ENCODE measurements at places on chromosomes 3 and 15.

- DNase-seq, result no peak
Observed at GRCh38 chr15:94258246-94258645, 26.9 kb downstream of the MCTP2 start.

DNA sequence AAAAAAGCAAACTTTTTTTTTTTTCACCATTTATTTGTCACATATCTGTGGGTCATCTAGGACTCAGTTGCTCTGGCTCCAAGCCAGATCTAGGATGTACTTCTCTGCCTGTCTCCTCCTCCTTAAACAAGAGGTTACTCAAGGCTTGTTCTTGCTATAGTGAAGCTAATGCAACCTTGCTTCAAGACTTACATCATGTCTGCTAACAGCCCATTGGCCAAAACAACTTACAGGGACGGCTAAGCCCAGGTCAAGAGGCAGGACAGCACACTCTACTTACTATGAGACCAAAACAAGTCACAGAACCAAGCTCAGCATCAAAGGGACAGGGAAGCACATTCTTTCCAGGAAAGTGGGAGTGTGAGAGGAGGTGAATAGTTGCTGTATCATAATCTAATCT lies 123.8 kb upstream of the BNIP2 start:
- no peak for DNase-seq

DNA sequence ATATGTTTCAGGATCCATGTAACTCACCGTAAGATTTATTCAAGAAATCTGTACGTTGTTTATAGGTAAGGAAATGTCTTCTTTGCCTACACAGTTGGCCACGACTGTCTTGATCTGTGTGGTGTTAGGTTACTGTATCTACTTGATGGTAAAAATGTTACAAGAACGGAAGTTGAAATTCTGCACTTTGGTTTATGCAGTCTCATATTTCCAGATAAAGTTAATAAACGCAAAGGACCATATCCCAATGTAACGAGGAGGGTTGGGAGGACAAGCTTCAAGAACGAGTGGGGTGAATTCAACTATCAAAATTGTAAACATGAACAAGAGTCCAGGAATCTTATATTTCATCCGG lies 1.0 kb downstream of the USF3 start:
- no peak for DNase-seq

DNA sequence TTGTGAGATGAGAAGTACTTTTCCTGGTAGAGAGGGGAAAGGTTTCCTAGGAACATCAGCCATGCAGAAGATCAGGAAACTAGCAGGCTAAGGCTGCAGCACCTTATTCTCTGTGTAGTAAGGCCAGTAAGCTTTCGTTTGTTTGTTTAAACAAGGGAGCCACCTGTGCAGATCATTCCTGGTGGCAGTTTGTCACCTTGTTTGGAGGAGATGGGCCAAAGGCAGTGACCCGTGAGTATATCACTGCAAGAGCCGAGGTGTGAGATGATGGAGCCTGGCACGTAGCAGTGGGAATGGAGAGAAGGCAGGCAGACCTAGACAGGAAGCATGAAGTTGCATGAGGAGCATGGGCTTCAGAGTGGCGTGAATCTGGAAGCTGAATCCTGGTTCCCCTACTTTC lies 19.6 kb downstream of the ATG7 start:
- DNase-seq, result no peak

DNA sequence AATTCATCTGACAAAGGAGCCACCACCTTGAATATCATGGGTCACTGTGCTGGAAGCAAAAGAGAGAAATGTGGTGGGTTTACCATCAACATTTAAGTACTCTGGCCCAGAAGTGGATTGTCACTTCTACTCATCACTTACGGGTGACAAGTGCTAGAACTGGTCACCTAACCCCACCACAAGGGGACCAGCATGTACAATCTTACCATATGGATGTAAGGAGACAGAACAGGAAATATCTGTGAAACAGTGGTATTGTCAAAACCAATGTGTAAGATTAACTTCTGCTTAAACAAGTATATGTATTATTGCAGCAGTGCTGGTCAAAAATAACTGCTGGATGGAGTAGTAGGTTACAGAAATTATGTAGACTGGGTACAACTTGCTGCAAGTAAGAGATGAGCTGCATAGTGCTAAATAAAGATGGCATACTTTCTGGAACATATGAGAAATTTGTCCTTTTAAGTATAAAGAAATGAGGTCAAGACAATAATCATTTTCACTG lies 171.8 kb downstream of the POTEB3 start:
- DNase-seq, result no peak

GRCh38 chr3:50637011-50637410 lies 20.1 kb downstream of the MAPKAPK3 start:
- no peak for DNase-seq

DNA sequence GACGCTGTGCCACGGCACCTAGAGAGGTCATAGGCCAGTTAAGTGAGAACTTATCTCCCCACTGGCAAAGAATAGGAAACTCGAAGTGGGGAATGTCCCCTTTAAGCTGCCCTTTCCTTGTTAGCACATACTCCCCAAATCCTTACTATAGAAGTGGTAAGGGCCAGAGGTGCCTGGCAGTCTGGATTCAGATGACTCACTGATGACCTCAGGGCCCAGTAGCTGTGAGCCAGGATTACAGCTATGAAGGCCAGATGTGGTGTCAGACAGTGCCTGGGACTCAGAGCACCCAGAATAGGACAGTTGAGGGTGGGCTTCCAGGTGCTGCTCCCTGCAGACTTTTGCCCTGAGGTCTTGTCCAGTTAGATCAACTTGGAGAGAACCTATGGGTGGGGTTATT lies 37.7 kb downstream of the PDIA5 start:
- DNase-seq, result no peak

- no peak for DNase-seq
Observed at GRCh38 chr15:69869291-69869690, 228.4 kb downstream of the TLE3 start.

- no peak for DNase-seq
Observed at GRCh38 chr3:10188804-10189556, 24.3 kb downstream of the IRAK2 start.

DNA sequence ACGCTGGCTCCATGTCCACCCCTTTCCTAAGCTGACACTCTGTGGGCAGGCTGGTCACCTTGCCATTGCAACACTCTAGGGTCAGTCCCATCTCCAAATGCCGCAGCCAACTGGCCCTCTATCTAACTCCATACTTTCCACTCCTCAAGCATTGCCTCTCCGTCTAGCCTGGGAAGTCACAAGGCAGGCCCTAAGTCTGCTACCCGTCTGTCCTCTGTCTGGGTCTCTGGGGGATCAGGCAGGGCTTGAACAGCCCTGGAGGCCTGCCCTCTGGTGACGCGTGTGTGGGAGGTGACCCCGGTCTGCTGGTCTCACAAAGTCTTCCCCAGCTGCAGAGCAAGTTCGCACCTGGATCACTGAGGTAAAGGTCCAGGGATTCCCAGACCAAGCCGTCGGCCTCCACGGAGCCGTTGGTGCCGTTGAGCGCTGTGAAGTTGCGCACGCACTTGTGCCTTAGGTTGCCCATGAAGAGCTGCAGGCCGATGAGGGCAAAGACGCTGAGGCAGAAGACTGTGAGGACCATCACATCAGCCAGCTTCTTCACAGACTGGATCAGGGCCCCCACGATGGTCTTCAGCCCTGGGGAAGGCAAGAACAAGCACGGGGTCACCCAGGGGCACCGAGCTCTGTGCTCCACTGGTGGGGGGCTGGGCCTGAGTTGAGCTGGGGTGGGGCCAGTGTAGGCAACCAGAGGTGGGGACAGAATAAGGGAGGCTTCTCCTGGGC lies 39.9 kb downstream of the SCN5A start:
- DNase-seq, result no peak

- no peak for DNase-seq
Observed at GRCh38 chr3:11558918-11559815, 84.5 kb downstream of the VGLL4 start.

DNA sequence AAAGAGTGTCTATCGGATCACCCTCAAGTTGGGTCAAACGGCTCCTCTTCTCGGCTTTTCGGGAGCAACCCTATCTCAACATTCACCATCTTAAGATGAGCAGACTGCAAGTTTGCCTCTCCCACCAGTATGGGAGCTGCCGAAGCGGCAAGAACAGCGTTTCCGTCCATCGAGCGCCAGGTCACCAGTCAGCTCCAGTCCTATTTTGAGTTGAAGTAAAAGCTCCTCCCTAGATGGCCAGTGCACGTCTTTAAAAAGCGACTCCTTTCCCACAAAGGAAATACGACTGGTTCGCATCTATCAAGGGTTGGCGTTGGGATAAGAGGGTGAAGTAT lies 369 bp upstream of the U2SURP start:
- DNase-seq, result no peak

DNA sequence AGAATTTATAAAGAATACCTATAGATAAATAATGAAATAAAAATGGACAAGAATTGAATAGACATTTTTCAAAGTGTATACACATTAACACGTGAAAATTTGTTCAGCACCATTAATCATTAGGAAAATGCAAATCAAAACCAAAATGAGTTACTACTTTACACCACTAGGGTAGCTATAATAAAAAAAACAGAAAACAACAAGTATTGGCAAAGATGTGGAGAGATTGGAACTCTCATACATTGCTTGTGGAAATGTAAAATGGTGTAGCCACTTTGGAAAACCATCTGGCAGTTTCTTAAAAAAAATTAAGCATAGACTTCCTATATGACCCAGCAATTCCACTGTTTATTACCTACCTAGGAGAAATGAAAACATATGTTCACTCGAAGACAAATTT lies 172.8 kb upstream of the P2RY1 start:
- no peak for DNase-seq

DNA sequence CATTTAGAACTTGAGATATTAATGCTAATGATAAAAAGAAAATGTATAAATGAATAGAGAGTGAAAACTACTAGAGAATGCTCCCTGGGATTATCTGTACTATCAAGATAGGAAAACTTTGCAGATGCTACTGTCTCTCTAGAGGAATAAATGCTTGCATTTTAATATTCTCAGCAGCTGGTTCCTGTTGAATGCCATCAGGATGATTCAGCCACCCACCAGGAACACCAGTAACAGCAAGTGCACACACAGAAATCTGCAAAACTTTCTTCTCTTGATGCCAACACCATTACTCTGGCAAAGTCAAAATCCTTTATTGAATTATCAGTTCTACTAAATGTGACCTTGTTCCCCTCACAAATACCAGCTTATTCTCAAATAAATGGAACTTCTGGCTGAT lies 148.4 kb downstream of the TIGIT start:
- DNase-seq, result no peak

GRCh38 chr3:110810356-110810755 lies 261.3 kb upstream of the NECTIN3 start:
- DNase-seq, result no peak

GRCh38 chr15:64010719-64011118 lies 35.6 kb downstream of the DAPK2 start:
- no peak for DNase-seq

- no peak for DNase-seq
Observed at GRCh38 chr3:117873249-117873600, 1161.4 kb downstream of the IGSF11 start.

DNA sequence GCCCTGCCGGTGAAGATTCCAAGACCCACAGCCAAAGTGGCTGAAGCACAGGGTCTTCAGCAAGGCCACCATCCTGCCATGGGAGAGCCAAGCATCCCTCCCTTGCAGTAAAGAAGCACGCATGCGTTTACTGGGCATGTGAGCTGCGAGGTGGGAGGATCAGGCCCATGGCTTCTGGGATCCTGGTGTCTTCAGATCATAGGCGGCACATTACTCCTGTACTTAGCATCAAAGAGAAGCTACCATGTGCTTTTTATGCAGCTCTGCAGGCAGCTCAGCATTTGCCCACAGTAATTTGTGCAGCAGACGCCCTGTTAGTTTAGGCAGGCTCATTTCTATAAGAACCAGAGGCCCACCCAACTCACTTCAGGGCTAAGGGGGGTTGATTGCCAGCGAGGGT lies 45.7 kb downstream of the IDH2 start:
- DNase-seq, result no peak

DNA sequence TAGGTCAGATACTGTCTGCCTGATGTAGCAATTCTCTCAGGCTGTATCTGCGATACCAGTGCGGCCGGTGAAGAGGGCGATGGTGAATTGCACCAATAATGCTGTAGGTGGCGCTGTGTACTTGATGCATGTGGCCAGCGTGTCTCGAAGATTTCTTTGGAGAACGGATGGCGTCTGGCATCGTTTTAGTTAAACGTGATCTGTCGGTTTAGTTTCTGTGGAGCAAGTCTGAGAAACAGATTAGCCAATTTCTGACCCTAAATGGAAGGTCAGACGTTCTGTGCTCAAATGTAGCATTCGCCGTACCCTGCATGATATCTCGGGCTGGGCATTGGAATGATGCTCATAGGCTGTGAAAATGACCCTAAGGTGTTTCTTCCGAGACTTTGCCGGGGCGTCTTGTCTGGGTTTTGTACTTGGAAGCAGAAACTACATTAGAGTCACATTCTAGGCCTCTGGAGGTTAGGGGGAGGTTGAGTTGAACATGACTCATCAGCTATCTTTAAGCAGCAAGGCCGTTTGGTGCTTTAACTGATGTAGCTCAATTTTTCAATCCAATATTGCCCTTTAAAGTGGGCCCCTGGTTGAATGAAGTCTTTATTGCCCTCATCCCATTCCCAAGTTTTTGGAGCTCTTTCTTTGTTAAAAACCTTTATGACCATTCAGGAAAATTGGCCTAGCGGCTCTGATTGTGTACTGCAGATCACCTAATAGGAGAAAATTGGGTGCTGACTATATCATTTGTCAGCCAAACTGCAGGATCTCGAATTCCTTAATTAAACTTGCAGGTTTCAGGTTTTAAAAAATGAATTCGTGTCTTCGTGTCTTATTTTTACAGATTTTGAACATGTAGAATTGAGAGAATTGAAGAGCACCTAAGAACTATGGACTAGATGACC lies 80.0 kb downstream of the SQOR start:
- DNase-seq, result peak; percentile 50

DNA sequence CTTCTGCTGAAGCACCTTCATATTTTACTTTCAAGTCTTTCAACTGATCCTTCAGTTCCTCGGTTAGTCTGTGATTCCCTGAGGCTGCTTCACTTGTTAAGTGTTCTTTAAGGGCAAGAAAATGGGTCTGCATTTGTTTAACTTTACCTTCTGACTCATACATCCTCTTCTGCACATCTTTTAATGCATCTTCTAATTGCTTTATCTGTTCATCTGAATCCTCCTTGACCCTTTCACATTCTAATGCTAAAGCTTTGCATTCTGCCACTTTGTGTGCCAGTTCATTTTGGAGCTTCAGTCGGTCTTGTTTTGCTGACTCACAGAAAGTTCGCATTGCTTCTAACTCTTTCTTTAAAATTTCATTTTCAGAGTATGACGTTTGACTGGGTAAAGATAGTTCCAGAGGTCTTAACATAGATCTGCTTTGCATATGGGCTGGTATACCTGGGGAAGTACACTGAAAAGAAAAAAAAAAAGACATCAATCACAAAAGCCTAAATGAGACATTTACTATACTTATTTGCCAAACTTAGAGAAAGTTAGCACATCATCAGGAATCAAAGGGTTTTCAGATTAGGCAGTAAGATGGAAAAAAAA lies 94.3 kb downstream of the UACA start:
- peak; percentile 16 for DNase-seq

DNA sequence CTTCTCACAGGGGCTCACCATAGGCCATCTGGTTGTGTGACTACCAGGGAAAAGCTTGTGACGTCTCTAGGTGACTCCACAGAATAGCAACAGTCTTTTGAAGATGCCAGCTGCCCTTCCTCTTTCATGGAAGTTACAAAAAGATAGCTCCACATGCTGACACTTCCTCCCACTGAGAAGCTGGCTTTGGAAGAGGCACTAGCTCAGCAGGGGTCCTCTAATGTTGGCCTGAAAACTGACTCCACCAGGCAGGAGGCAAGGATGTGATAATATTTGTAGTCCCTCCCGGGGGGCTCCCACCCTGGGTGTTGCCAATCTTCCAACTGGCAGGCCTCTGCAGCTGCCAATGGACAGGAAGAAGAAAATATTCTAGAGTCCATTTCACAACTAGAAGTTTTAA lies 343.5 kb downstream of the NEK10 start:
- no peak for DNase-seq

GRCh38 chr15:24856397-24857390 lies 98.1 kb upstream of the SNRPN start:
- DNase-seq, result peak; percentile 97
